ENCODE measurements at places on chromosomes 16 and 17. TPM values are rescaled to one million over a fixed set of nuclear protein-coding genes. Genes with fewer than 3 reads are reported as not detected.
A peak's percentile ranks its signal among the peaks of the same experiment; 100 is the strongest.

GRCh38 chr16:22634954-22635353 lies 124.3 kb downstream of the NPIPB5 start:
- DNase-seq: no peak

GRCh38 chr16:84294531-84295142 lies at the start of gene WFDC1:
WFDC1 (plus strand) TSS chr16:84294878; CDS start chr16:84294972, 94 bp downstream.
- DNase-seq: no peak

DNA sequence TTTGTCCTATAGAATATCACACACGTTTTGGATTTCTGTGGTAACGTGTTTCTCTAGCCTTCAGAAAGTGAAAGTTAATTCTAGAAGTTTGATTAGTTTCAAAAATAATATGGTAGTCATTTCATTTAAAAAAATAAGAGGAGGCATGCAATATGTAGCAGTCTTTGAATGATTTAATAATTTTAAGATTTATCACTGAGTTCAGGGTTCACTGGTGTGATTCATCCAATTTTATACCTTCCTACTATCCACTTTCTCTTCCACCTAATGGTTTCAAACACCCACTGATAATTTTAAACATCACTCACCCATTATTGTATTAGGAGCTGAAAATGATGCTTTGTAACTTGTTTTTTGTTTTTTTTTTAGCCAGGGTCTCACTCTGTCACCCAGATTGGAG lies 42.3 kb downstream of the CMC2 start:
- DNase-seq: no peak

DNA sequence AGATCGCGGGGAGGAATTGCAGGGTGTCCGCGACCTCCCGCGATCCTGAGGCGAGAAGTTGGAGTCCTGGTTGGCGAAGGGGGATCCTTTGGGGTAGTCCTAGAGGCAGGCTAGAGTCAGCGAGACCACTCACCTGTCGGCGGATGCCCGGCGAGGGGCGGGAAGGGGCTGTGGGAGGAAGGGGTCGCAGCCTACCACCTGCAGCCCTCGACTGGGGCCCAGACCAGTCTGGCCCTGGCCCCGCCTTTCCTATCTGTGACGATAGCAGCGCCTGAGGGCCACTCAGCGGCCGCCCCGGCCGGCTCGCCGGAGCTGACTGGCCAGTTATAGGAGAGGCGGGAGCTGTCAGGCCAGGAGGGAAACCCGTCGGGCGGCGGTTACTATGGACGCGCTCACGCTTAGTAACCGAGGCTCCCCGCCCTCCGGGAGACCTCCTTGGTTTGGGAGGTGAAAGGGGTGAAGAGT lies at the start of gene TEKT3:
Gene TEKT3 (minus strand): TSS at position 213 of the 465 bp plus-strand sequence. CDS start 10,012 bp downstream, outside the sequence.
- DNase-seq: peak; percentile 75

DNA sequence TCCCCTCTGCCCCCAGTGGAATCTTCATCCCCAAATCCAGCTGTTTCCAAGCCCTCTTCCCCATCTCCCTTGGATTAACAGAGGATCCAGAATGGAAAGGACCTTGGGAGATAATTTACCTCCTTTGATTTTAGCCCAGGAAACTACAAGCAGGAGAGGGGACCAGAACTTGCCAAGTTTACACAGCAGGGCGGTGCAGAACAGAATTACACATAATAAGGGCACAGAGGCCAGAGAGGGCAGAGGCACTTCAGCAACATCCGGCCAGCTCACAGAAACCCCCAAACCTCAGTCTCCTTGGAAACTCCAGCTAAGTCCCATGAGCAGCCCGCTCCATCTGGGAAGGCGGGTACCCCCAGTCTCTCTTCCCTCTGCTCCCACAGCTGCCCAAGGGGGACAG lies 27.2 kb downstream of the PEMT start:
- DNase-seq: no peak

- no peak for DNase-seq
Observed at GRCh38 chr17:51398128-51398525, 137.8 kb downstream of the UTP18 start.

GRCh38 chr16:89491238-89491869 lies 993 bp upstream of the ANKRD11 start:
- peak; percentile 34 for DNase-seq

- peak; percentile 40 for DNase-seq
Observed at GRCh38 chr17:7478276-7479212, 887 bp downstream of the ZBTB4 start.

- no peak for DNase-seq
Observed at GRCh38 chr17:279331-279730, 73.3 kb downstream of the RPH3AL start.

DNA sequence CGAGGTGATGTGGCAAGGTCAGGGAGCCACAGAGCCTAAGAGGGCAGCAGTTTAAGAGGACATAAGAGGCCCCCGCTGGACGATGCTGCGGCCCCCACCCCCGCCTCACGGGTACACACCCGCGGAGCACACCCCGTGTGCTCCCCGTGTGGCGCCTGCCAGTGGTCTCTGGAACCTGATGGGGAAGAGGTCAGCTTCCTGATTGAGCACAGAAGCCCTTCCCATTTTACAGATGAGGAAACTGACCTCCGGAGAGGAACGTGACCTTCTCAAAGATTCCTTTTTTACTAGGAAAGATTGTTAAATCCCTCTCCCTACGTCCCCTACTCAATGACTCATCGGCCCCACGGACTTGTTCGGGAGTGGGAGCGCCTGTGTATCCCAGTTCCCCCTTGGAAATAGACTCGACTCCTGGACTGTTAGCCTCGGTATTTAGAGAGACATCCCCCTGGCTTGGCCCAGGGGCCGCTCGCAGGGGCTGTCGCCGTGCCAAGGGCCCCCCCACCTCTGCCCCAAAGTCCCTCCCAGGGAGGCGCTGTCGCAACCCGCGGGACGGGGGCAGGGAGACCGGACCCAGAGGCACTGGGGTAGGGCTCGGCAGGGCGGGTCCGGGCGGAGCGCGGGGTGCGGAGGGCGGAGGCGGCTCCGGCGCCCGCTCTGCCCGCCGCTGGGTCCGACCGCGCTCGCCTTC lies at the start of gene ABCC3:
Gene ABCC3 (plus strand): TSS at position 658 of the 691 bp plus-strand sequence. CDS start 56 bp downstream, outside the sequence.
- peak; percentile 58 for DNase-seq

GRCh38 chr16:17237350-17237944 lies 233.3 kb downstream of the XYLT1 start:
- no peak for DNase-seq

- no peak for DNase-seq
Observed at GRCh38 chr17:82977606-82978005, 101.8 kb upstream of the METRNL start.

- peak; percentile 41 for DNase-seq
Observed at GRCh38 chr17:45740553-45741330, 43.4 kb upstream of the CRHR1 start.

- no peak for DNase-seq
Observed at GRCh38 chr17:10661437-10661836, 4.3 kb upstream of the MYH3 start.

GRCh38 chr17:15446036-15446435 lies 21.4 kb downstream of the CDRT4 start:
- no peak for DNase-seq

- DNase-seq: peak; percentile 90
Observed at GRCh38 chr16:56874800-56875199, 9.8 kb downstream of the SLC12A3 start.

GRCh38 chr17:72717676-72718075 lies 374.8 kb downstream of the SLC39A11 start:
- no peak for DNase-seq

DNA sequence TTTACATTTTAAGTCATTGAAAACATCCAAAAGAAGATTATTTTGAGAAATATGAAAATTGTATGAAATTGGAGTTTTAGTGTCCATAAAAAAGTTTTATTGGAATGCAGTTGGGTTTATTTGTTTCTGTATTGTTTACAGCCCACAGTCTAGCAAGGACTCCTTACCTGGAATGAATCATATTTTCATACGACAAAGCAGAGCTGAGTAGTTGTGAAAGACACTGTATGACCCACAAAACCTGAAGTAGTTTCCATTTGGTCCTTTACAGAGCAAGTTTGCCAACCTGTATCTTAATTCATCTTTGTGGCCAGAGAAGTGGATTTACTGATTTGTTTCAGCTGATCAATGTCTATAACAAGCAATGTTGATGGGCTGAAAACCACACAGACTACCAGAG lies 10.3 kb downstream of the CCL18 start:
- DNase-seq: no peak

- peak; percentile 74 for DNase-seq
Observed at GRCh38 chr16:66081775-66082366, 284.6 kb upstream of the CDH5 start.

DNA sequence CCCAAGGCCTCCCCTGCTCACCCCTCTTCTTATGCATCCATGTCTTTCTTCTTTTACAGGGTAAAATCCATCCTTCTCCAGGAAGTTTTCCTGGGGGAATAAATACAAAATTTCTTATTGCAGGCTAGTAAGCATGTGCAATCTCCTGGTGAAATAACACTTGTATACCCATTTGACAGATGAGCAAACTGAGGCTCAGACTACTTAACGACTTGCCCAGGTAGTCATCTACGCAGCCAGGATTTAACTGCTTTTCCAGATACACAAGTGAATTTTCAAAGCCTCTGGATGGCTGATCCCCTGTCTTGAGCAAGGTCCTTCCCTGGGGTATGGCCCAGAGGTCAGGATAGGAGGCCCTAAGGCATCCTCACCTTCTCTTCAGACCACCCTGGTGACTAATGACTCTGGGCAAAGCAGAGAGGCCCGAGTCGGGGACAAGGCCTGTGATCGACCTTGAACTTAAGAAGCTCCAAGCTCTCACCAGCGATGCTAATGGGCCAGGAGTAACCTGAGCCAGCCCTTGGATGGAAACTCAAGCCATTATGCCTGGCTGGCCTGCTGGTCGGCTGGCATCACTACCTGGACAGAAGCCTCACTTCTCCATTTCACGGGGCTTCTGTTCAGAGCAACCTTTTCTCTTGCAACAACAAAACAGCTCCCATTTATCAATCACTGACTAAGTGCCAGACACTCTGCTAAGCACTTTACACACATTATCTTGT lies 33.1 kb downstream of the ZNF423 start:
- no peak for DNase-seq

- peak; percentile 44 for DNase-seq
Observed at GRCh38 chr17:1785930-1786329, 24.1 kb downstream of the SERPINF1 start.

Gene MYH13
- under 0.01 TPM for total RNA-seq

Gene TRAP1
- 37.9 TPM for total RNA-seq

Gene KRT33A
- not detected for total RNA-seq

Gene MAF
- 0.88 TPM for total RNA-seq

Gene FNDC8
- not detected for total RNA-seq

Gene TMEM100
- total RNA-seq: 2.1 TPM

Gene PRR35
- not detected for total RNA-seq

Gene PLA2G10
- total RNA-seq: not detected

Gene MYO15A
- 0.24 TPM for total RNA-seq

Gene GRIN2A
- total RNA-seq: 0.59 TPM

Gene NLRC5
- 15.0 TPM for total RNA-seq

Gene KRT15
- total RNA-seq: 3.4 TPM
